ENCODE measurements at places on chromosomes 5 and 9.

- no peak overlapping the region for H3K4me3 ChIP-seq
- H3K4me1 ChIP-seq: peaks cover 11% of the 10 kb centered on the region
- peaks cover 3% of the 10 kb centered on the region for H3K36me3 ChIP-seq
Measured at GRCh38 chr5:123611406-123611709, 99.4 kb downstream of the CSNK1G3 start.

DNA sequence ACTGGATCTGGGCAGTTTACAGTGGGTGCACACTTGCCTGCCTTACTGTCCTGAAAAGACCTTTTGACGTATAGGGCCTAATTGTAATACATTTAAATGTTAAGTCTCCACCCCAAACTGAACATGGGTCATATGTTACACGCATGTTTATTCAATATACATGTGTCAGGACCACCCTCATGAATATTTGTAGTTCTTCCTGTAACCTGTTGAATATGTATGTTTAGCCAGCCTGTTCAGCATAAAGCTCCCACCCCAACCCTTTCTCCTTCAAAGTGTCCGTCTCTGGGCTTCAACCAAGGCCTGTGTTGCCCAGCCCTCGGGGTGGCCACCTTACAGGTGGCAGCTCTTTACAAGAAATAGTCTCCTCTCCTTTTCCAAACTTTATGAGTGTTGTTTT lies 180.9 kb upstream of the DAP start:
- H3K27ac ChIP-seq: no peak overlapping the region
- DNase-seq: no peak
- H3K36me3 ChIP-seq: no peaks in the 10 kb centered on the region
- no peak overlapping the region for H3K4me3 ChIP-seq

DNA sequence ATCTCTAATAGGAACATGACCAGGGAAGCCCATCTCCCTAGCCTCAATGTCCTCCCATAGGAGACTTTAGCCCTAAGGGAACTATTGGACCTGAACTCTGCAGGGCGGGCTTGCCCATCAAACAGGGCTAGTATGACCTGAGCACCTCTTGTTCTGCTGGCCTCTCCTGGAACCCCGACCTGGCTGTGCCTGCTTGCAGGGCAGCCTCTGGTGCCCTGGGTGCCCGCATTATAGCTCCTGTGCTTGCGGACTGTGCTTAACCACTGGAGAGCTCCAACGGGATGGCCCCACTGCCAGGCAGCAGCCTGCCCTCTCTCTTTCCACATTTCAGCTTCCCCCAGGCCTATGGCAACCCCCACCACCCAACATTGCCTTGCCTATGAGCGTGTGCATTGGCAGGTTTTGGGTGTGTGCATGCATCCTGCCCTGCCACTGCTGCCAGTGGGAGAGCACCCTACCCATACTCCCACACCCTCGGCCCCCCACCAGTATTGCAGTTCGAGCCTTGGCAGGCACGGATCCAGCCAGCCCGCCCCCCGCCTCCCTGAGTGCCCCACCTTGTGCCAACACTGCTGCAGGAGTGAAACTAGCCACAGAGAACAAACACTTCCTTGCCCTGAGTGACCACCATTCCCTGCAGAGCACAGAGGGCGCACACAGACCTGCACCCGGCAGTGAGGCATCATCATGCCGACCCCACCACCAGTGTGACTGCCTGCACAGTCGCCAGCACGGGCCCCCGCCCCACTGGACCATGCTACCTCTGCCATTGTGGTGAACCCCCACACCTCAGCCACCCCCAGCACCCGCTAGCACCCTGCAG lies 1123.8 kb upstream of the CDH6 start:
- no peaks in the 10 kb centered on the region for H3K36me3 ChIP-seq
- H3K27ac ChIP-seq: no peak overlapping the region
- no peak overlapping the region for H3K4me3 ChIP-seq
- H3K4me1 ChIP-seq: no peaks in the 10 kb centered on the region

DNA sequence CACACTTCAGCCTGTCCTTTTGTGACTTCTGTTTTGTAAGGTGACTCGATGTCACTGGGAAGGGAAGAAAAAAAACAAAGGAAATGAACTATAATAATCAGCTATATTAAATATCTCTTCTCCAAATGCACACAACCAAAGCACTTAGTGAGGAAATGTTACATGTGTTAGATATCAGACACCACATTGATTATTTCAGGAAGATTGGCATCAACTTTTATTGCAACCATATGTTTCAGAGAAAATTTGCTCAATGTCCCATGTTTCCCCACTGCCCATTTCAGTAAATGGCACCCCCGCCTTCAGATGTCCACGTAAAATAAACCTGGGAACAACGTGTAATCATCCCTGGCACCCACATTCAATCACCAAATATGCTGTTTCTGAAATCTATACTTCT lies 151.8 kb downstream of the EPB41L4A start:
- no peak overlapping the region for H3K27ac ChIP-seq
- no peaks in the 10 kb centered on the region for H3K36me3 ChIP-seq
- DNase-seq: no peak
- H3K4me3 ChIP-seq: no peak overlapping the region

- H3K4me3 ChIP-seq: peak overlapping the region; percentile 81
- no peak overlapping the region for H3K27ac ChIP-seq
- no peaks in the 10 kb centered on the region for H3K36me3 ChIP-seq
- H3K4me1 ChIP-seq: peaks cover 20% of the 10 kb centered on the region
- peaks cover 2% of the 10 kb centered on the region for H3K27me3 ChIP-seq
Measured at GRCh38 chr5:132371603-132371994, 2.1 kb downstream of the SLC22A5 start.

DNA sequence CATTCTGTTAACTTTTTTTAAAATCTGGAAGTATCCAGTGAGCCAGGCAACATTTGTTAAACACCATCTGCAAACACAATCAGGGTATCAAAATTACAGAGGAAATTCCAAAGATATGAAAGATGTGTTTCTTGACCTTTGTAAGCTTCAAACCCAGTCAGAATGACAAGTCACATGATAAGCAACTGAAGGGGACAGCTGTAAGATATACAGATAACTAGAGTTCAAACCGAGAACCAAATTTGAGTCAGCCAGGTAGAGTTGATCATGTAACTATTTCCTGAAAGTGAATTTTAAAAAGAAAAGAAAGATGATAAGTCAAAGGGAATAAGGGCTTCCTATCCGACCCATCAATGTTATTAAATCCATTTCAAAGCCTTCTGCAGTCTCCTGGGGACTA lies 196.2 kb downstream of the DEPDC1B start:
- H3K4me1 ChIP-seq: peaks cover 6% of the 10 kb centered on the region
- no peak overlapping the region for H3K4me3 ChIP-seq
- no peak overlapping the region for H3K27ac ChIP-seq
- no peaks in the 10 kb centered on the region for H3K36me3 ChIP-seq
- no peaks in the 10 kb centered on the region for H3K27me3 ChIP-seq
- DNase-seq: no peak

- peaks cover 4% of the 10 kb centered on the region for H3K36me3 ChIP-seq
- no peak for DNase-seq
- no peak overlapping the region for H3K4me3 ChIP-seq
Measured at GRCh38 chr9:127664678-127665507, 41.9 kb upstream of the CFAP157 start.

GRCh38 chr5:127097278-127097677 lies 24.0 kb upstream of the C5orf63 start:
- DNase-seq: no peak
- peaks cover 4% of the 10 kb centered on the region for H3K27me3 ChIP-seq
- H3K36me3 ChIP-seq: no peaks in the 10 kb centered on the region
- no peaks in the 10 kb centered on the region for H3K4me1 ChIP-seq

- no peak overlapping the region for H3K4me3 ChIP-seq
- peaks cover 58% of the 10 kb centered on the region for H3K27me3 ChIP-seq
- H3K27ac ChIP-seq: no peak overlapping the region
- H3K36me3 ChIP-seq: no peaks in the 10 kb centered on the region
- no peak for DNase-seq
Measured at GRCh38 chr5:154158379-154158737, 32.2 kb upstream of the GALNT10 start.

- H3K27ac ChIP-seq: no peak overlapping the region
- no peak for DNase-seq
- H3K27me3 ChIP-seq: no peaks in the 10 kb centered on the region
Measured at GRCh38 chr9:136725612-136726011, 13.2 kb downstream of the DIPK1B start.

- H3K4me1 ChIP-seq: no peaks in the 10 kb centered on the region
- no peaks in the 10 kb centered on the region for H3K27me3 ChIP-seq
- no peaks in the 10 kb centered on the region for H3K36me3 ChIP-seq
- H3K27ac ChIP-seq: no peak overlapping the region
- no peak for DNase-seq
Measured at GRCh38 chr5:13478831-13479465, 465.5 kb downstream of the DNAH5 start.

All from T-helper 2 cell treated with Interferon-gamma antibody and Interleukin-4, amounts not matched to agents 5 μg/mL and 100 μg/mL, for 36 hours (primary cell).